ENCODE measurements at places on chromosomes 12 and 14. TPM values are rescaled to one million over a fixed set of nuclear protein-coding genes. Genes with fewer than 3 reads are reported as not detected.

GRCh38 chr14:75702616-75703261 is 41.7 kb downstream of the TTLL5 start:
- no peak for DNase-seq

DNA sequence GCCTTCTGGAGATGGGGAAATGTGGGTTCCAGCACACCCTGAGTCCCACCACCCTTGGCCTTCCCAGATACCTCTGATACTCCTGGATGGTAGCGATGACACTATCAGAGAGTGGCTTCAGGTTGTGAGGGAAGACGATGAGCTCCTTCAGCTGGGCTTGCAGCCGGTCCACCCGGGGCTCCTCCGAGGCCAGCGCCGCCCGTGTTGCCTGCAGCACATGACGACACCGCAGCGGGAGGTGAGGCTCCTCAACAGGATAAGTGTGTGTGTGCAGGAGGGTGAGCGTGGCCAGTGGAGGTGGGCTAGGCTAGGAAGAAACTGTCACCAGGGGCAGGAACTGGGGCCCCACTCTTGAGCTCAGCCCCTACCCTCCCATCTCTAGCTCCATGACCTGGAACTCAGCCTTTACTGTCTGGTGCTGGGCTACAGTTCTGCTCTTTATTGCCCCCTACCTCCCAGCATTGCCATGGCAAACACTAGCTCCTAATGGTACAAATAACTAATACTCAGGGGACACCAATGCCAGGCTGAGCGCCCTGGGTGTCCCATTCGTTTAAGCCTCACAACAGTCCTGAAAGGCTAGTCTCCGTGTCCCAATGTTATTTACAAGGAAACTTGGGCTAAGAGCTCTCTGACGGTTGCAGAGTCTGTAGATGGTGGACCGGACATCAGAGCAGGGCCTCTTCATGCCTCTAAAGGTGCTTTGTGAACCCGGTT is 64.1 kb downstream of the SYNE3 start:
- no peak overlapping the region for H3K4me3 ChIP-seq
- H3K4me1 ChIP-seq = no peaks in the 10 kb centered on the region
- no peak for DNase-seq
- H3K27me3 ChIP-seq = no peaks in the 10 kb centered on the region
- H3K27ac ChIP-seq = no peak overlapping the region

DNA sequence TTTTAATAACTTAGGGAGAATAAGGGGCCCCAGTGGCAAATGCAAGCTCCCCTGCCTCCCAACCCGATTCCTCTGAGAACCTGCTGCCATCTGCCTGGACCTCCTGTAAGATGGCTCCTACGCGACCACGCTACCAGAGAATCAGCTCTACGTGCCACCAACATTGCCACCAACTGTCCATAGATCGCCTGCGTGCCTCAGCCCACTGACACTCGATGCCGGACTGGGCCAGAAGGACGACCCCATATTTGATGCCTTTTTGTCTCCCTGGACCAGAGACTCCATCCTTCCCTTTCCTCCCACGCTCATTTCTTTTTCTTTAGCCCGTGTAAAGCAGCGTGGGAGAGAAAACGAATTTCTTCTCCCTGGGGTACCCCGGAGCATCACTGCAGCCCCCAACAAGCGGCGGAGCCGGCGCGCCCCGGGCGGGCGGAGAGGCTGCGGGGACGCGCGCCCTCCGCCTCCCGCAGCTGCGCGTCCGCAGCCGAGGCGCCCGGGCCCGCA is 565 bp upstream of the KLHL42 start:
- H3K27me3 ChIP-seq = no peaks in the 10 kb centered on the region
- H3K27ac ChIP-seq = peak overlapping the region; percentile 82
- peak overlapping the region; percentile 90 for H3K4me3 ChIP-seq
- no peak for DNase-seq

The SLC25A21 gene
- 0.35 TPM for total RNA-seq

The DNAJC22 gene
- 0.67 TPM for total RNA-seq

GRCh38 chr14:57991353-57991752 is 125.5 kb upstream of the SLC35F4 start:
- H3K27ac ChIP-seq = no peak overlapping the region
- no peak for DNase-seq
- H3K27me3 ChIP-seq = no peaks in the 10 kb centered on the region
- H3K4me1 ChIP-seq = no peaks in the 10 kb centered on the region
- H3K4me3 ChIP-seq = no peak overlapping the region

The PDZRN4 gene
- 0.75 TPM for total RNA-seq

The SERPINA12 gene
- total RNA-seq = not detected

The CARMIL3 gene
- 0.96 TPM for total RNA-seq

DNA sequence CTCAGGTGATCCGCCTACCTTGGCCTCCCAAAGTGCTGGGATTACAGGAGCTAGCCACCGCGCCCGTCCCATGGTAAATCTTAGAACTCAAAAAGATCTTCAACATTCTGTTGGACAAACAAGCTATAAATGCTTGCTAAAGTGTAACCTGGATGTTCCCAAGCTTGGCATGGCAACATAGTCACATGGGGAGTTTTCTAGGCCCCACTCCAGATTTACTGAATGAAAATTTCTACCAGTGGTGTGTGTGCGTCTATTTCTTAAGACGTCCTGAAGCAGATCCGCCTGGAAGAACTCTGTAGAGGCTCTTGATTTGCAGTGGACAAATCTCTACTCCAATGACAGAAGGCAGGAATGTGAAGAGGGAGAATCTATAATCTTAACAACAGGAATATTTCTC is 59.9 kb downstream of the ZFYVE21 start:
- no peak for DNase-seq
- no peaks in the 10 kb centered on the region for H3K4me1 ChIP-seq
- H3K36me3 ChIP-seq = peaks cover 20% of the 10 kb centered on the region
- no peak overlapping the region for H3K27ac ChIP-seq

The EXOC3L4 gene
- 4.2 TPM for total RNA-seq

The CCDC197 gene
- not detected for total RNA-seq

DNA sequence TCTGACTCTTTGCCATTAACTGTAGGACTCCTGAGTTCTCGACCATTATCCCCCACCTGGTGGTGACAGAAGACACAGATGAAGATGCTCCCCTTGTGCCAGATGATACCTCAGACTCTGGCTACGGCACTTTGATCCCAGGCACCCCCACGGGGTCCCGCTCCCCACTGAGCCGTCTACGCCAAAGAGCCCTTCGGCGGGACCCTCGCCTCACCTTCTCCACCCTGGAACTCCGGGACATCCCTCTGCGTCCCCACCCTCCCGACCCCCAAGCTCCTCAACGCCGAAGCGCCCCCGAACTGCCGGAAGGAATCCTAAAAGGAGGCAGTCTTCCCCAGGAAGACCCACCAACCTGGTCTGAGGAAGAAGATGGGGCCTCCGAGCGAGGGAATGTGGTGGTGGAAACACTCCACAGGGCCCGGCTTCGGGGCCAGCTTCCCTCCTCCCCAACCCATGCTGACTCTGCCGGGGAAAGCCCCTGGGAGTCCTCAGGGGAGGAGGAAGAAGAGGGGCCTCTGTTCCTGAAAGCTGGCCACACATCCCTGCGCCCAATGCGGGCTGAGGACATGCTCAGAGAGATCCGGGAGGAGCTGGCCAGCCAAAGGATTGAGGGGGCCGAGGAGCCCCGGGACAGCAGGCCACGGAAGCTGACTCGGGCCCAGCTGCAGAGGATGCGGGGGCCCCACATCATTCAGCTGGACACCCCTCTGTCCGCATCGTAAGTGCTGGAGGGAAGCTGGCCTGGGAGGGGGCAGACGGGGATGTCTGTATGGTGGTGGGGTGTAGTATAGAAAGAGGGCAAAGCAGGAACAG is 14.4 kb downstream of the TNFRSF1A start:
- peaks cover 60% of the 10 kb centered on the region for H3K36me3 ChIP-seq
- no peaks in the 10 kb centered on the region for H3K27me3 ChIP-seq
- H3K4me3 ChIP-seq = no peak overlapping the region
- peak overlapping the region; percentile 20 for H3K27ac ChIP-seq

- no peak overlapping the region for H3K4me3 ChIP-seq
- no peaks in the 10 kb centered on the region for H3K27me3 ChIP-seq
- peaks cover 8% of the 10 kb centered on the region for H3K4me1 ChIP-seq
- H3K36me3 ChIP-seq = no peaks in the 10 kb centered on the region
- no peak for DNase-seq
Measured at GRCh38 chr12:76586764-76587395, 27.3 kb upstream of the OSBPL8 start.

- no peak overlapping the region for H3K4me3 ChIP-seq
- H3K27me3 ChIP-seq = no peaks in the 10 kb centered on the region
- peaks cover 25% of the 10 kb centered on the region for H3K4me1 ChIP-seq
- no peak for DNase-seq
- no peaks in the 10 kb centered on the region for H3K36me3 ChIP-seq
- H3K27ac ChIP-seq = no peak overlapping the region
Measured at GRCh38 chr14:64685371-64686281, 18.6 kb upstream of the PLEKHG3 start.

GRCh38 chr12:88866881-88867280 is 286.6 kb upstream of the KITLG start:
- H3K27ac ChIP-seq = no peak overlapping the region
- DNase-seq = no peak
- H3K4me1 ChIP-seq = peaks cover 16% of the 10 kb centered on the region
- H3K4me3 ChIP-seq = no peak overlapping the region

The TMEM52B gene
- 2.3 TPM for total RNA-seq

DNA sequence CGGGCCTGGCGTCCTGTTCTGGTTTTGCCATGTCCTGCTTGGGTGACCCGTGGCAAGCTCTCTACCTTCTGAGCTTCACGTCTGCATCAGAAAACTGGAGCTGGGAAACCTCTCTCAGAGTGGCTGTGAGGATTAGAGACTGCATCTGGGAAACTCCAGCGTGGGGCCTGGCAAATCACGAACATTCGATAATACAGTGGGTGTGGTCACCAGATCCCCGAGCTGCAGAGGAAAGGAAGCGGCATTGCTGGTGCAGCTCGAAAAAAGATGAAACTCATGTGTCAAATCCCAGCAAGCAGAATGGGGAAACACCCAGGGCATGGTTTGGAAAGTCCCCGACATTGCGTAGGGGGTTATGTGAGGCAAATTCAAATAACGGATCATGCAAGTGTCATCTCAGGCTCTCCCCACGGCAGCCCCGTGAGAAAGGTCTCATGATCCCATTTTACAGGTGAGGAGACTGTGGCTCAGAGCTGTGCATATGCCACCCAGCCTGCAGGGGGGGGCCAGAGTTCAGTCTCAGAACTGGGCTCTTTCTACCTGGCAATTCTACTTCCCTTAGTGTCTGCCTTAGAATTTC is 98.1 kb upstream of the VRK1 start:
- no peak overlapping the region for H3K27ac ChIP-seq
- H3K36me3 ChIP-seq = no peaks in the 10 kb centered on the region
- DNase-seq = no peak
- H3K4me3 ChIP-seq = no peak overlapping the region

GRCh38 chr12:78455991-78456390 is 408.6 kb upstream of the SYT1 start:
- H3K4me1 ChIP-seq = no peaks in the 10 kb centered on the region
- H3K36me3 ChIP-seq = no peaks in the 10 kb centered on the region
- H3K27me3 ChIP-seq = no peaks in the 10 kb centered on the region

- peaks cover 4% of the 10 kb centered on the region for H3K36me3 ChIP-seq
- H3K4me3 ChIP-seq = no peak overlapping the region
- DNase-seq = no peak
- H3K27ac ChIP-seq = no peak overlapping the region
Measured at GRCh38 chr12:49482095-49483051, 56.5 kb upstream of the KCNH3 start.

DNA sequence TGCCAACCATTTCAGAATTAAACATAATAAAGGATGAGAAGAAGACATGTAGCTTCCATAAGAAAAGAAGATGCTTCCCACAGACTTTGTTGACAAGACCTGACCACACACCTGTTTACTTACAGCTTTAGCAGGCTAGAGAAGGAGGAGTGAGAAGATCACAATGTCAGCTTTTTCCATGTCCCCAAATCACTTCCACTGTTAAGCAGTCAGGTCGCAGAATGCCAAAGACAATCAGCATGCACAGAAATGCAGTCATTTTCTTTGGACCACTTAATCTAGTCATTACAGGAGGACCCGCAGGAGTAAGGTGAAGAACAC is 314.9 kb downstream of the SSPN start:
- H3K27me3 ChIP-seq = no peaks in the 10 kb centered on the region
- H3K36me3 ChIP-seq = no peaks in the 10 kb centered on the region
- no peaks in the 10 kb centered on the region for H3K4me1 ChIP-seq
- no peak overlapping the region for H3K27ac ChIP-seq

GRCh38 chr14:23034498-23035302 is at the start of gene PSMB5:
TSS of gene PSMB5 (minus strand) at chr14:23034900. CDS start at chr14:23034881, 19 bp downstream.
- H3K36me3 ChIP-seq = peaks cover 32% of the 10 kb centered on the region
- peaks cover 8% of the 10 kb centered on the region for H3K4me1 ChIP-seq
- peak within 1 kb of the TSS; percentile 69 for H3K4me3 ChIP-seq
- peak; percentile 92 for DNase-seq
- peak within 1 kb of the TSS; percentile 96 for H3K27ac ChIP-seq
- no peaks in the 10 kb centered on the region for H3K27me3 ChIP-seq

DNA sequence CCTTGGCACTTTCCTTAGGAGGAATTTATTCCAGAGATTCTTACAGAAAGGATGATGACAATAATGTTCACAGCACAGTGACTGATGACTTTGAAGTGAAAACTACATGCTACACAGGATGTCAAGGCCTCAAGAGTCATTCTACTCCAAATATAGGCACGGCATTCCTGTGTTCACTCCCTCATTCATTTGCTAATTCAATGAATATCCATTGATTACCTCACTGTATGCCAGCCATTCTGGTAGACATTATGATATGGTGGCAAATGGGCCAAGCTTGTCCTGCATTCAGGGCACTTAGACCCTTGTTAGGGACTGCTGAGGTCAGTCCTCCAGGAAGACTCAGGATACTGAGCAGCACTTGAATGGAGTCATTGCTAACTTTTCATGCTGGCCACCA is 48.0 kb downstream of the FOXN4 start:
- peaks cover 67% of the 10 kb centered on the region for H3K36me3 ChIP-seq
- H3K27ac ChIP-seq = no peak overlapping the region
- no peak for DNase-seq
- H3K27me3 ChIP-seq = no peaks in the 10 kb centered on the region

GRCh38 chr14:64906022-64906421 is 8.2 kb upstream of the CHURC1 start:
- no peak overlapping the region for H3K4me3 ChIP-seq
- no peak for DNase-seq

GRCh38 chr12:45231515-45232145 is 15.7 kb downstream of the ANO6 start:
- H3K4me1 ChIP-seq = peaks cover 42% of the 10 kb centered on the region
- DNase-seq = no peak
- H3K27ac ChIP-seq = peak overlapping the region; percentile 15
- no peaks in the 10 kb centered on the region for H3K27me3 ChIP-seq
- no peak overlapping the region for H3K4me3 ChIP-seq

The MYO1A gene
- total RNA-seq = 1.4 TPM

The PAH gene
- total RNA-seq = not detected

The GPR132 gene
- 6.7 TPM for total RNA-seq

The SAMD15 gene
- total RNA-seq = 0.41 TPM

The RNASE3 gene
- total RNA-seq = not detected

DNA sequence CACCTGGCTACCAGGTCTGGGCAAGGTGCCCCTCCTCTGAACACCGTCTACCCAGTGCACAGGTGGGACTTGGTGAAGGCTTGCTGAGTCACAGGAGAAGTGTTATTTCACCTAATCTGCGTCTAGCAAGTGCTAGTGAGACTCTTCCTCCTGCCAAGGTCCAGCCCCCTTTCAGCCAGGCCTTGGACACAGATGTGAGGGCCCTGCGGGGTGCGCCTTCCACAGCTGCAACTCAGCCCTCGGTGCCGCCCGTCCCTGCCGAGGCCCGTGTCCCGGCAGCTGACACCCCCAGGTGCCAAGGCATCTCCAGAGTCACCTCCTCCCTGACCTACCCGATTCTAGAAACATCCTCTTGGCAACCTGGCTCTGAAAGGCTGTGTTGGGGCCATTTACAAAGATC is 55.1 kb downstream of the PRIMA1 start:
- H3K4me3 ChIP-seq = no peak overlapping the region
- no peak for DNase-seq
- H3K4me1 ChIP-seq = no peaks in the 10 kb centered on the region
- H3K27me3 ChIP-seq = no peaks in the 10 kb centered on the region
